ENCODE measurements at places on chromosomes 6 and 20. TPM values are rescaled to one million over a fixed set of nuclear protein-coding genes. Genes with fewer than 3 reads are reported as not detected.

The IP6K3 gene
- not detected for total RNA-seq

The DUSP15 gene
- total RNA-seq, result not detected

The CAGE1 gene
- 0.31 TPM for total RNA-seq

The PLCB1 gene
- total RNA-seq, result 1.9 TPM

The LY86 gene
- total RNA-seq, result 1.2 TPM

The JARID2 gene
- 49.5 TPM for total RNA-seq

The SLC22A2 gene
- not detected for total RNA-seq

The PRICKLE4 gene
- total RNA-seq, result not detected

The SAMHD1 gene
- 51.6 TPM for total RNA-seq

The IMPG1 gene
- total RNA-seq, result not detected

Data from activated CD4-positive, alpha-beta T cell treated with anti-CD3 and anti-CD28 coated beads, Interleukin-2, amount 10 ng/mL, durations not matched to agents 24 days and 14 days (primary cell).